ENCODE measurements at places on chromosomes 11 and 22.

DNA sequence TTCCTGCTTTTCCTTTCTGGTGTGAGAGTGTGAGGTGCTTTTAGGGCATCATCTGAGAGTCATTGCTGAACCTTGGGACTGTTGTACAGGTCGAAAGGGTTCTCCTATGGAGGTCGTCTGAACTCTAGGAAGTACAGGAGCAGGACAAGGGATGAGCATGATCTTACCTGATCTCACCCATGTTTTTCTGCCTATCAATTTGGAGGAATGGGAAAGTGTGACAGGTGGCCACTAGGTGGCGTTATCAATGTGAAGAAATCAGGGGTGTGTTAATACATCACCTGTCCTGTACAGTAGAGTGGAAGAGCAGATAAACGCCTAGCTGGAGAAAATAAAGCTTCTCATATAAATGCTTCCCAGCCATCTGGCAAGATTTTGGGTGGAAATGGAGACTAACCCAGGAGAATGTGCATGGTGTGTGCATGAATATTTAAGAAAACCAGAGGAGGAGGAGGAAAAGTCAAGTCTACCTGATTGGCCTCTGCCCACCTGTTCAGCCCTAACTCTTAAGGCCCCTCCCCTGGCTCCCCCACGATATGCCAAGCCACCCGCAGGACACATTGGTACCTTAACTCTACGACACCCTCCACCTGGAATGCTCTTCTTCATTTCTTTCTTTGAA lies 72.0 kb upstream of the NARS2 start:
- no peak for DNase-seq

- no peak for DNase-seq
These were observed 82.1 kb downstream of the CADM1 start for GRCh38 chr11:115421992-115422689.

- DNase-seq = no peak
These were observed 14.6 kb upstream of the NAP1L4 start for GRCh38 chr11:3006505-3007260.

DNA sequence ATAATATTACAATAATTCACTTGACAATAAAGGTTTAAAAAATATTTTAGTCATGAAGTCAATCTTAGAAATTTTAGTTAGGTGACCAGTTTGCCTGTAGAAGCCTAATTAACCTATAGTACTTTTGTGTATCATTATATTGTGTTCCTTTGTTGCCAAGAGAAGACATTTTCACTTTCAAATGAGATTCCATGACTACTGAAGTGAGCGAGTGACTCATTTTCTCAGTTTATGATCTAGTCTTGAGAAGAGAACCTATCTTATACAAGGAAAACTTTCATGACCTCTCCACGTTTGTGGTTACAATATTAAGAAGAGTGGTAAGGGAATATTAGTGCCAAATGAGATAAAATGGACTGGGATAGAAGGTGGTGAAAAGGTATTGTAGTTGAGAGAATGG lies 423.9 kb upstream of the CHORDC1 start:
- DNase-seq = no peak

DNA sequence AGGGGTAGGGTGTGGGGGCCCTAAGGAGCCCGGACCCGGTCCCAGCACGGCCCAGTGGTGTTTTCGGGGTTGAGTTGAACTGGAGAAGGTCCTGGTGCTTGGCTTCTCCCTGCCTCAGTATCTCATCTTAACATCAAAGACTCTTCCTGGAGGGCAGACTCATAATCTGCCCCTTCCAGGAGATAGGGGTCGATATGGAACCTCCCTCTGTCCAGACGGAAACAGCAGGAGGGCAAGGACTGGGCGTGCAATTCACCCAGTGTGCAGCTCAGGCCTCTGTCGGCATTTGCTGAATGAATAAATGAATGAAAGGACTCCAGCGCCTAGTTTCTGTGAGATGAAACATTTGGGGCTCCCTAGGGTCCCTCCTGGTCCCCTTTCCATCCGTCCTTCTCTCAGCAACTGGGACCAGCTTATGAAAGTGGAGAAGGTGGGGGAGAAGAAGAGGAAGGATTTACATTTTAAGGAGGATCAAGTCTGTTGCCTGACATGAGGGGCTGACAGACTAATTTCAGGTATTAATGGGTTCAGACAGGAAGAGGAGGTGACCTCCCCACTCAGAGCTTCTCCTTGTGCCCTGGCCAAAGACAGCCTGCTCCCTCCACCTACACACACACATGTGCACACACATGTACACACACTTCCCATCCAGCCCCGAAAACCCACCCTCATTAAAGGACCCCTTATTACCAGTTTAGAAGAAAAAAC lies 1.1 kb upstream of the SHISA8 start:
- DNase-seq = no peak

GRCh38 chr22:49934891-49935557 lies 16.6 kb downstream of the CRELD2 start:
- DNase-seq = peak; percentile 74

DNA sequence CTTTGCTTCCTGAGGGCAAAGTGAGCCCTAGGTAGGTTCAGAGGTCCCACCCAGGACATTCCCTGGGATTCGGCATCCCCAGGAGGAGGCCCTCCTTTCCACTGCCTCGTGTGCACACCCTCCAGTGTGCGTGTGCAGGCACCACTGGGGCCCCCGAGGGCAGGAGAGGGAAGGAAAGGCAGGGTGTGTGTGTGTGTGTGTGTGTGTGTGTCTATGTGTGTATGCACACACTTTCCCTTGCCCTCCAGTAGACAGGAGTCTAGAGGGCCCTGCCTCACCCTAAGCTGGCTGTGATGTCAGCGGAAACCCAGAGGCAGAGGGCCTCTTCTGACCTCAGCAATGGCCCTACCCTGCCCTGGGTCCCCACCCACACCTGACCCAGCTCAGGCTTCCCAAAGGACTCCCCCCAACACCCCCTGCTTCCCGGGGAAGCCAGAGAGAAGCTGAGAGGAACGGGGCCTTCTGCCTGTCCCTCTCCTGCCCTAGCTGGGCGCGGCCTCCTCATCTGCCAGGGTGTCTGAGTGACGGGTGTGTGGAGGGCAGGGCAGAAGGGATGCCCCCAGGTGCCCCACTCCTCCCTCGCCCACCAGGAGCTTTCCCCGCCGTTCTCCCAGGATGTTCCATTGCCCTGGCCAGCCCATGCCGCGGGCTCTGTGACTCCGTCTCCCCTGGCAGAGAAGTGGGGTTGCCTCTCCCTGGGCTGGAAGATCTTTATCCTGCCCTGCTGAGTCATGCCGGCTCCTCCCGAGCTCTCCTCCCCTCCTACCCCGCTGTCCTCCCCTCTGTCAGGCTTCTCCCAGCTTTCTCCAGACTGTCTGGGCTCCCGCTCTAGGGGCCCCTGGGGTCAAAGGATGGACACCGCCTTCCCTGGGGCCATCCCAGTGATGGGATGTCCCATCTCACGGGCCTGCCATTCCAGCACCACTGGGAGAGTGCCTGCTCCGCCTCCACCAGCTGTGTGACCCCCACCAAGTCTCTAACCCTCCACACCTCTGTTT lies 6.0 kb upstream of the CLCF1 start:
- DNase-seq = no peak

GRCh38 chr11:60631944-60632343 lies 67.5 kb upstream of the MS4A8 start:
- DNase-seq = no peak

GRCh38 chr22:48099671-48100070 lies 1337.2 kb downstream of the TBC1D22A start:
- DNase-seq = no peak

- no peak for DNase-seq
These were observed 15.0 kb downstream of the LRRC32 start for GRCh38 chr11:76655501-76656049.

GRCh38 chr22:41862530-41863266 lies 29.8 kb downstream of the SREBF2 start:
- peak; percentile 44 for DNase-seq

DNA sequence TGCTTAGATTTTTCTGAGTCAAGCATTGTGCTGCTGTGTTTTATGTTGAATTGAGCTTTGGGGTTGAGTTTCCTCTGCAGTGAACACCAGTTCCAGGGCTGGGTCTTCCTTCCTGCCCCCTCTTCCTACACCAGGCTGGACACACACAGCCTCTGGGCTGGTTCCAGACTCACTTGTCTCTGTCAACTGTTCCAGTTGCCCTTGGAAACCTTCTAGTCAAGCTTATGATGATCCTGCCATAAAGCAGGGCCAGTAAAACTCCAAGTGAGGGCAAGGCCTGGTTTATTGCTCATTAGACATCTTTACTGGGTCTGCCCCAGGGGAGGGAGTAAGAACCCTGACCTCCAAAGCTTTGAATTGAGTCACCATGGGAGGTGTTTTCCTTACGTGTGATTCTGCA lies 61.1 kb downstream of the KIAA1671 start:
- DNase-seq = no peak

GRCh38 chr11:17547932-17548331 lies 873 bp downstream of the OTOG start:
- no peak for DNase-seq

DNA sequence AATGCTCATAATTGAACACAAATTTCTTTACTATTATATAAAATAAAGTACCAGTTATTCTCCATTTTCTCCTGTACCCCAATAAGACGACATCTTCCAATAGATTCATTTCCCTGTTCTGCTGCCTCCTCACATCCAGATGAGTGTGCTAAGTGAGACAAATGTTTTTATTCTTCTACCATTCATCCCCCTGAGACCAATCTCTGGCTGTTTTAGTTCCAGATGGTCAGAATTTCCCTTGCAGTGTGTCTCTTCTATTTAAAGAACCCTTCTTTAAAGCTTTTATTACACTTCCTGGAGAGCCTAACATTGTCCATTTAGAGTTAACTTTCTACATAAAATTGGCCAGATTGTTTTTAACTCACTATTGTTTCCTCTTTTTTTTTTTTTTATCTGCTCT lies 41.2 kb upstream of the GLYATL1 start:
- DNase-seq = no peak

- DNase-seq = no peak
These were observed 86.2 kb downstream of the BDNF start for GRCh38 chr11:27614092-27614491.

GRCh38 chr11:76236092-76236999 lies 30.0 kb upstream of the WNT11 start:
- DNase-seq = peak; percentile 52

- DNase-seq = no peak
These were observed 71.7 kb downstream of the FDX1 start for GRCh38 chr11:110501428-110501827.

GRCh38 chr11:12518606-12519385 lies 141.4 kb downstream of the PARVA start:
- DNase-seq = no peak

DNA sequence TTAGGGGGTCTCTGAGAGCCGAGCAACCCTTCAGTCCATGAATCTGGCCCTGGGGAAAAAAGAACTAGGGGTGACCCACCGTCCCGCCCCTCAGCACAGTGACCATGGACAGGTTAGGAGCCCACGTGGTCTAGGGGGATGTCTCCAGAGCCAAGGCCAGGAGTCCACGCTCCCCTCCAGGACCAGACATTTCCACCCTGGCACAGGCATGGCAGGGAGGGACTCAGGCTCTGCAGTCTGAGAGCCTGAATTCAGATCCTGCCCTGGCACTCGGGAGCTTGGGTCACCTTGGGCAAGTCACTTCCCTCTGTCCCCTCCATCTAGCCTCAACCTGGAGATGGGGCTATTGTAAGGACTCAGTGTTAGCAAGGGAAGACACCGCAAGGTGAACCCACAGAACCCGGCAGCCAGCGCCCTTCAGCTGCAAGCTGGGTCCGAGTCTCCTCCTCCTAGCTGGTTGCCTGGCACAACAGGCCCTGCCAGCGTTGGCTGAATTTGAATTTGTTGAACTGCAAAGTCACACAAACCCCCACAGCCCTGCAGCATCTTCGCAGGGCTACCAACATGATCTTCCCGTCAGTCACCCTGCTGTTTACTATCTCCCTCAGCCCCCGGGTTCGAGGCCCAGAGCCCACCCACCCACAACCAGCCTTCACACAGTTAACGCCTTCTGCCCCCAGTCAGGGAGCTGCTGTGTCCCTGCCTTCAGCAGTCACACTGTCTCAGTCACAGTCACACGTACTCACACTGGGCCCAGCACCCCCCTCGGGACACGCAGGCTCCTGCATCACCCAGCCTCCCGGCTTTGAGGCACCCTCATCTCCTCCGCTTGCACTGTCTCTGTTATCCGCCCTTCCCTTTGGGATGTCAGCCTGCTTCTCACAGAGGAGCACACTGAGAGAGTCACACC lies 603 bp upstream of the PDGFB start:
- no peak for DNase-seq

GRCh38 chr22:42608136-42608822 lies 6.4 kb downstream of the POLDIP3 start:
- no peak for DNase-seq

GRCh38 chr11:32023370-32024305 lies 67.2 kb upstream of the RCN1 start:
- no peak for DNase-seq

DNA sequence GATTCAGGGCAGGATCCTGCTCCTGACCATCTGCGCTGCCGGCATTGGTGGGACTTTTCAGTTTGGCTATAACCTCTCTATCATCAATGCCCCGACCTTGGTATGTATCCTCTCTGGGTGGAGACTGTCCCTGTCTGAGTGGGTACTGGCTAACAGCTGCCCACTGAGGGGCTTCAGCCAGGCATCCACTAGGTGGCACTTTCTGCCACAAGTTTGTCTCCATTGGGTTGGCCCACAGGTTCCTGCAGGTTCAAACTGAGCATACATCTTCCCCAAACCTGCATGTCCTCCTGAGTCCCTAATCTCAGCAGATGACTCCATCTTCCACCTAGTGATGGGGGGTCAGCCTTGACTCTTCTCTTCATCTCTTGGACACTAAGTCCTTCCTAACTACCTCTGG lies 4.4 kb downstream of the SLC2A11 start:
- DNase-seq = no peak

Measured in GM12892 (cell line).